T1000 (cell line): ENCODE measurements at places on chromosomes 7 and 10.

DNA sequence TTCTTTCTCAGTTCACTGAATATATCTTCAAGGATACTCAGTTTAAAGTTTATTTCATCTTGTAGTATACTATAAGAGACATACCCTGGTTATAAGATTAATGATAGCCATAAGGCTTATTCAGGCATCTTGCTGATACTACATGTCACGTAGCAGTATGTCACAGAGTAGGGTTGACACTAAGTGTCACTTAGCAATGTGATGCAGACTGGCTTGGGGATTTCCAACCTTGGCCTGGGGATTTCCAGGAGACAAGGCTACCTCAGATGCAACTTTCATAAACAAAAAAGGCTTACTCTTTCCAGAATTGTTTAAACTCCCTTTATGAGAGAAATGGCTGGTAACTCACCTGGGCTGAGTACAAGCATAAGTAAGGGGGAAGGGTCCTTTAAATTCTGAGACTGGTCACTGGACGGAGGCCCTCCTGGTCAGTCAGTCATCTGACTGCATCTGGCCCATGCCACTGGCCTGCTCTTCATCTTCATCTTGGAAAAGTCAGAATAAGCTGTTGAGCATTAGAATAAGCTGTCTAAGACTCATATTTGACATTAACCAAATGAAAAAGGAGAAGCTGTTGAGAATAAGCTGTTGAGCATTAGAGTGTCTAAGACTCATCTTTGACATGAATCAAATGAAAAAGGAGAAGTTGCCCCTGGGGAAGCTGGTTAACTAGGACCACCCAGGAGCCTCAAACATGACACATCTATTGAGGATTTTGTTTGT is 9.5 kb downstream of the SLC13A1 start:
- no peak for DNase-seq

- no peak for DNase-seq
These were observed 639.6 kb upstream of the FOXK1 start for GRCh38 chr7:4042402-4043045.

GRCh38 chr7:25246306-25246705 is 18.0 kb upstream of the NPVF start:
- DNase-seq = no peak

DNA sequence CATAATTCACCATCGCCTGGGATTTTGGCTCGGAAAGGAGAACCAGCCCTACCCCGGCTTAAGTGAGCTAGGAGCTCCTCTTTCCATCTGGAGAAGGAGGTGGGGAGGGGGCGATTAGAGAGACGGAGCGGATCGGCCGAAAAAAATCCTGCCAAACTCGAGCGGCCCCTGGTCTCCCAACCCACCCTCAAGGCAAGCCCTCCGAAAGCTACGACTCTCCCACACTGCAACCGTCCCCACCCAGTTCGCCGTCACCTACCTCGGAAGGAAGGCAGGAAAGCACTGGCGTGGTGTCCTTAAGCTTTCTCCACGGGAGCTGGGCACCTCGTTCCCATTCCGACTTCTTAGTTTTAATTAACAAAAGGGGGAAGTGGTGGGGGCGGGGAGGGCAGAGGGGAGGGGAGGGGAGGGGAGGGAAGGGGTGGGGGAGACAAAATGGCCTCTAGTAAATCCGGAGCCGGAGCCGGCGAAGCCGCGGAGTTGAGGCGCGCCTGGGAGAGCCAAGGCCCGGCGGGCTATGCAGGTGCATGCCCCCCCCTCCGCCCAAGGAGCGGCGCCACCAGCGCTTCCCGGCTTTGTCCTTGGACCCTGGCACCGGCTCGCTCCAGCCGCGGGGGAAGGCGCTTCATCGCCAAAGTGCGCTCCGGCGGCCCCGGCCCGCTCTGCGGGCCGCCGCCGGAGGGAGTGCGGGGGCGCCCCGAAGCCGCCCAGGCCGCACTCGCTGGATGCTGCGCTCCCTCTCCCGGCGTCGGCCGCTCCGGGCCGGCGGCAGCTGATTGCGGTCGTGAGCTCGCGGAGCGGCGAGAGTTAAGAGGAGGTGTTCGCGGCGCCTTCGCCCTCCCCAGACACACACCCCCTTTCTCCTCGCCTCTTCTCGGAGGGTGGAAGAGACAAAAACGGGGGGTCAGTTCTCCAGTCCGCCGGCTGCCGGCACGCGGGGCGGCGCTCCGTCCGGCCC is at the start of gene LRRC4:
Gene LRRC4 (minus strand): TSS at position 784 of the 958 bp plus-strand sequence. CDS start 797 bp downstream, outside the sequence.
- DNase-seq = no peak

- no peak for DNase-seq
These were observed 18.5 kb downstream of the BICC1 start for GRCh38 chr10:58531084-58531695.

DNA sequence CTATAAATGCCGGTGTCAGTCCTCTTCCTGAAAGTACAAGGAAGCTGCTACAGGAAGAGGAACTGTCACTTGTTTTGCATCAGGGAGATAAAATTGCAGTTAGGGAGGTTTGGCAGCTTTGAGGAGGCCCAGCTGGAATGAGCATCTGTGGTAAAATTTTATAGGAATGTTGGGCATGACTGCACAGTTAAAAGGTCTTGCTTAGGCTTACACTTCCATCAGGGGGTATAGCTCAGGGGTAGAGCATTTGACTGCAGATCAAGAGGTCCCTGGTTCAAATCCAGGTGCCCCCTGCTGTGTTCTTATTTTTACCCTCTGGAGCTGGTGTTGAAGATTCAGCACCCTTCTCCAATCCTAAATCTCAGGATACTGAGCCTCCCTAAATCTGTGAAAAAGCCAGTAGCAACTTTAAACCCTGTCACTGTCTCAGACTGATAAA is 65.9 kb downstream of the ZNF467 start:
- no peak for DNase-seq

DNA sequence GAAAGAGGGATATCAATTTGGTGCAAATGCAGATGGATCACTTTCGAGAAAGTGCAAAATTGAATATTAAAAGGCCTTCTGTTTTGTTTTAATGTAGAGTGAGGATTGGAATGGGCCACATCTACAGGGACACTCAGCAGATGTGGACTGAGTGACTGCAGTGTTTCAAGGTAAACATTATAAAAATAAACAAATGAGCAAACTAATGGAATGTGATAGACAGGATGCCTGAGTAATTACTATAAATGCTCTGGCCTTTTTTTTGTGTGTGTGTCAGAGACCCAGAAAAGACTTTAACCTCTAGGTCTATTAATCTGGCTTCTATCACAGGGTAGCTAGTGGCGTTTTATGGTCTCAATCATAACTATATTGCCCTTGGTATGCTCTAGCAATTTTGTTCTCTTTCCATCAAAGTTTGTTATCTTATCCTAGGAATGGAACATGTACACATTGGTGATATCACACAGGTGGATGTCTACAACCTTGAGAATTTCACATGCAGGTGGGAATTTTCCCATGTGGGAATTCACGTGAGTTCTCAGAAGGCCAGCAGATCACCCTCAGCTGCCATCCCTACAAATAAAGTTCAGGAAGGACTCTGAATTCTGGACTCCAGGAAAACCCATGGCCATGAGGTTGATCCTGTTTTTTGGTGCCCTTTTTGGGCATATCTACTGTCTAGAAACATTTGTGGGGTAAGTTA is at the start of gene CPA2:
Gene CPA2 (plus strand): TSS at position 606 of the 703 bp plus-strand sequence. CDS start 19 bp downstream, at position 625.
- no peak for DNase-seq

- DNase-seq = no peak
These were observed 42.6 kb upstream of the NRP1 start for GRCh38 chr10:33376976-33377657.

- DNase-seq = no peak
These were observed 301.6 kb upstream of the HPS1 start for GRCh38 chr10:98748298-98748697.

- no peak for DNase-seq
These were observed 17.3 kb downstream of the GPER1 start for GRCh38 chr7:1105189-1105588.

GRCh38 chr10:114195079-114195478 is 15.9 kb downstream of the TDRD1 start:
- no peak for DNase-seq

DNA sequence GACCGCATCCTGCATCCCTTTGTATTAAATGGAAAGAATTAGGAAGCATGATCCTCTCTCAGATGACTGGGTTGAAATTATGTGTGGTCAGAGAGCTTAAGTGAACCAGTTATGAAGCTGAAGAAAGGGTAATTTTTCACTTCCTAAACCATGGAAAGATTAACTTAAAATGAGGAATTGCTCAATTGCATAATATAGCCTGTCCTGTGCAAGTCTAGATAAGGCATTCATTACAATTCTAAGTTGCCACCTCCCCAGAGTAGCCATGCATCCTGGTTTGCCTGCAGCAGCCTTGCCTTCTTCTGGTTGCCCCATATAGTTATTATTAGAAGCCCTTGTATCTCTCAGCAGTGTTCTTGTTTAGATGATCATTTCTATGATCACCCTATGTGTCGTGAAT is 45.3 kb downstream of the STARD3NL start:
- no peak for DNase-seq

GRCh38 chr7:96701258-96701657 is 8.4 kb downstream of the SEM1 start:
- no peak for DNase-seq
